Hematopoietic multipotent progenitor cell treated with erythropoietin and hydrocortisone succinate and interleukin-3 and kit ligand, for 17 days (in vitro differentiated cells): ENCODE measurements at places on chromosomes 16 and 17.
A peak's percentile ranks its signal among the peaks of the same experiment; 100 is the strongest.

DNA sequence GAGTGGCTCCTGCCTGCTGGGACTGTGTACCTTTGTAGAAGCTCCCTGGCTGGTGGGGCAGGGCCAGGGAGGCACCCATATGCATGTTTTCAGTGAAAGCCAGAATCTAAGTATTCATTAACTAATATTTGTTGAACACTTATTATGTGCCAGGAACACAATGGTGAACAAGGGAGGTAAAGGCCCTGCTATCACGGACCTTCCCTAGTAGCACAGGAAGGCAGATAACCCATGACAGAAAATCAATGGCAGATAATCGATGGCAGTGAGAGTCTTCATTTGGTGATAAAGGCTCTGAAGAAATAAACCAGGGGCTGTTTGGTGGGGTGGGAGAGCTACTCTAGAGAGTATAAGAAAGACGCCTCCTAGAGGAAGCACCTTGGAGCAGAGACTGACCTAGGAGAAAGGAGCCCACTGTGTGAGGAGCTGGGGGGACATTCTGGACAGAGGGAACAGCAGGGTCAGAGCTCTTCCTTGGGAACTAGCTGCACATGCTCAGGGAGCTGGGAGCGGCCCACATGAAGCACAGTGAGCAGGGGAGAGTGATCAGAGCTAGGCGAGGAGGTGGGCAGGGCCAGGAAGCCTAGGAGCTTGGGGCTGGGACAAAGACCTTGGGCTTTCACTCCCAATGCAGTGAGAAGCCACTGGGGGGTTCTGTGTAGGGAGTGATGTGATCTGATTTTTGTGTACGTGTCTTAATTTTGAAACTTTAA lies 78.5 kb downstream of the SPECC1 start:
- no peak for DNase-seq

- DNase-seq, result no peak
These were observed 18.1 kb downstream of the PIPOX start for GRCh38 chr17:29061036-29061435.

DNA sequence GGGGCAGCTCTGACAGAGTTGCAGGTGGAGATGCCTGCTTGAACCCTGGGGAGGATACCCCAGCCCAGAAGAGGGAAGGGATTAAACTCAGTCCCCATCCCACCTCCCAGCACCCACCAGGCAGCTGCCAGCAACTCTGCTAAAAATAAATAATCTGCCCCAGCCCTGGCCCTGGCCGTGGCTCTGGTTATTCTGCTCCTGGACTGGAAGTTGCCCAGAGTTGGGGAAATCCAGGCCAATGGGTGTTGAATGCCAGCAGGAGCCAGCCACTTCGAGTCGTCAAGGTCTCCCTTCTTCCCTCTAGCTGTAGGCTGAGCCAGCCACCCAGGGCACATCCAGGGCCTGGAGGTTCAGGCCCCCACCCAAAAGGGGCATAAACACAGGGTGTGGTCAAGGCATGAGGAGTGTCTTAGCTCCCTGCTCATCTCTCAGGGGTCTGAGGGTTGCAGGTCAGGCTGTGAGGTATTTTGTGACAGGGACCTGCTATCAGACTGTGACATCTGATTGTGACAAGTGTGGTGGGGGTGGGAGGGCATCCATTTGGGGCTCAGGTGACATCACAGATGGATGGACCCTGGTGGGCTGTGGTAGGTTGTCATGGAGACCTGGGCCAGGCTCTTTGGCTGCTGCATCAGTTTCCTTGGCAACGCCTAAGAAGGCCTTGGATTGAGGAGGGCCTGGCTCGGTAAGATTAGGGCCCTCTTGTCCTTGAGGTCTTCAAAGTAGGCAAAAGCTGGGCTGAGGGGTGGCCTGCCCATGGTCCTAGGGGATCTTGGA lies 1.0 kb upstream of the RRAD start:
- DNase-seq, result no peak

DNA sequence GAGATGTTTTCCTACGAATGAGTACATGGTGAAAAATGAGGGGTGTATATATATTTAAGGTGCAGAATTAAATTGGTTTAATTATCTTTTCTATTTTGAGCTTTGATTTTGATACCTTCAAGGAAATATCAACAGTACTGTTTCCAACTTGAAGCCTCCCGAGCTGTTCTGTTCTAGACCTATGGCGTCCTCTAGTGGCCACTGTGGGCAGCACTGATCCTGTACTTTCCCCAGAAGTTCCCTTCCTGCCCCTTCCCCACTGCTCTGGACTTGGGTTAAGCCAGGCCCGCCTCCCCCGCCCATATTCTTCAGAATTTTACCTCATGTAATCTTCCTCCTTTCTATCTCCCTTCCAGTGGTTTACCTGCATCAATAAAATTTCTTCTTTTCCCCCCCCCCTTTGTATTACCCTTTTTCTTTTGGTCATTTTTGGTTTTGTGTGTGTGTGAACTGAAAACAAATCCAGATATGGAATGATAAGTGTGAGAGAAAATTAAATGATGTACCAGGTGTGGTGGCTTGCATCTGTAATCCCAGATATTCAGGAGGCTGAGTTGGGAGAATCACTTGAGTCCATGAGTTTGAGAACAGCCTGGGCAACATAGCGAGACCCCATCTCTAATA lies 1643.5 kb downstream of the TP53TG3F start:
- no peak for DNase-seq

- no peak for DNase-seq
These were observed 6.0 kb downstream of the ABI3 start for GRCh38 chr17:49216482-49216881.

GRCh38 chr17:27601069-27601974 lies 29.7 kb upstream of the LGALS9 start:
- peak; percentile 90 for DNase-seq

DNA sequence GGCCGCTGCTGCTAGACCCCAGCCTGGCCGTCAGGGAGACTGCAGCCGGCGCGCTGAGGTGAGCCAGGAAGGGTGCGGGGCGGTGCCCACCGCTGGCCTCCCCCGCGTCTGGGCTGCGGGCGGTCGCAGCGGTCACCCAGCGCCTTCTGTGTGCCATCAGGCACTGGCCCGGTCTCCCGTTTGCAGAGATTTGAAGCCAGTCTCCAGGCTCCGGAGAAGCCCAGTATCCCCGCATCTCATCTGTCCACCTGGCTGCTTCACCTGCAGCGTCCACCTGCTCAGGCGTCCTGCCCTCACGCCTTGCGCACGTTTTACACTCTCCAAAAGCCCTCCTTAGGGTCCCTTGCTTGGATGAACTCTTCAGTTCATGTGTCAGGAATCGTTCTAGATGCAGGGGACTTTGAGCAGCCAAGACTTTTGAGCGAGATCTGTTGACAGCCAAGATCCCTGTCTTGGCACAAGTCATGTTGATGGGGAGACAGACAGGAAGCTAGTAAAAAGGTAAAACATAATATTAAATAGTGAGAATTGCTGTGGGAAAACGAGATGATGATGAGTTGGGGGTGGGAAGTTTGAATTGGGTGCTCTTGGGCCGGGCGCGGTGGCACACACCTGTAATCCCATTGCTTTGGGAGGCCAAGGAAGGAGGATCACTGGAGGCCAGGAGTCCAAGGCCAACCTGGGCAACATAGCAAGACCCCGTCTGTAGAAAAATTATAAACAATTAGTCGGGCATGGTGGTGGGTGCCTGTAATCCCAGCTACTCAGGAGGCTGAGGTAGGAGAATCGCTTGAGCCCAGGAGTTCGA lies 916 bp downstream of the HEATR3 start:
- DNase-seq, result no peak

DNA sequence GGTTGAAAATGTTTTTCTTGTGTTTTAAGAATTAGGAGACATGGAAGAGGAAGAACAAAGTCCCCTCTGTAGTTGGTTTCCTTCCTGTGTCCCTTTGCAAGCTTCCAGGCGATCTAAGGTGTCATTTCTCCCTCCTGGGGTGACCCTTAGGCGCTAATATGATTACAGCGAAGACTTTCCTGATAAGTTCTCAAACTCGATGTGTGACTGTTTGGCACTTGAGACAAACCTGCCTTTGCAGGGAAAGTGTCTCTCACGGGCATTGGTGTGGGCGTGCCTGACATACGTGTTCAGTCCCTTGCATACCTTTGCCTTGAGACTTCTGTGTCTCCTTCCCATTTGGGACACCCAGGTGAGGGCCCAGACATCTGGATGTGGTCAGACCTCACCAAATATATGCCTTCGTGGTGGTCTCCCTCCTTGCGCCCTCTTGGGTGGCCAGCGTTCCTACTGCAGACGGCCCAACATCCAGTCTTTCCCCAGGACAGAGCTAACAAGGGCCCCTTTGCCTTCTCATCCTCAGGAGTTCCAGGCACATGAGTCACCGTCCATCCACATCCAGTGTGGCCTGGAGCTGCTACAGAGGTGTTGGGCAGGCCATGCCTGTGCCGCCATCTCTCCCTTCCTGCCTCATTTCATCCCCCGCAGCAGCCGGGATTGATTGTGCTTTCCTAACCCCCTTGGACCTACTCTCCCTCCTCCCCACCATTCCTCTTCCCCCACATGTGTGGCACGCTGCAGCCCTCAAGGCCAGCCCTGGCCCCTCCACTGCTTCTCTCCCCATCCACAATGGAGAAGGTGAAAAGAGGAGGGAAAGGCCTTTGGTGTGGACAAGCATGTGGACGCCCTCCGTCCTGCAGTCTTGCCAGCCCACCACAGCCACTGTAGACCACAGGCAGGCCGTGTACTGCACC lies 3.1 kb upstream of the JPT2 start:
- DNase-seq, result no peak

GRCh38 chr16:22035153-22035552 lies 27.2 kb downstream of the MOSMO start:
- DNase-seq, result no peak

DNA sequence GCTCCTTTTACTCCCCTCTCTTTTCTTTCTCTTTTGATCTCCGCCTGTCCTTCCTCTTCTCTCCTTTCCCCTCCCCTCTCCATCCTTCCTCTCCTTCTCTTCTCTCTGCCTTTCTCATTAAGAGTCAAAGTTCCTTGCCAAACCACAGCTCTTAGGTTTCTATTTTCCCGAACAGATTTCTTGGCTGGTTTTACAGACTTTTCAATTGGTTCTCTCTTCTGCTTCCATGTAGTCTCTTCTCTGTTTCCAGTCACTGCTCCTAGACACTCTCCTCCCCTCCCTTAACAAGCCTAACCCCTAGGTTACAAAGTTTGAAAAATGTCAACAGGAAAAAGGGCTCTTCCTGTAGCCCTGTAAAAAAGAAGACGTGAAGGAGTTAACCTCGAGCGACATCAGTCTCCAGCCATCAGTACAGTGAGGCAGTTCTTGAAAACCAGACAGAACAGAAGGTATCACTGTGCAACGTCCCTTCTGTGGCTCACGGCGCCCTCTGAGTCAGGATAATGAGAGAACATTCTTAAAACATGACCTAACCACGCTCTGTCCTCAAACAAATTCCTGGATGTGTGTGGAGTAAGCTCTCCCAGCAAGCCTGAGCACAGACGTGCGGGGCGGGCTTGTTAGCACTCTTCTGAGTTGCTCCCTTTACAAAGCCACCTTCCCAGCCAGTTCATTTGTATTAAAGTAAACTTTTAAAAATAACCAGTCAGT lies 11.6 kb upstream of the MARCHF10 start:
- DNase-seq, result no peak

GRCh38 chr17:58587713-58588117 lies 73.3 kb upstream of the MTMR4 start:
- DNase-seq, result peak; percentile 59

GRCh38 chr17:48841395-48841831 lies 10.6 kb downstream of the CALCOCO2 start:
- DNase-seq, result no peak

GRCh38 chr17:42408061-42408460 lies 15.0 kb downstream of the CAVIN1 start:
- DNase-seq, result no peak

DNA sequence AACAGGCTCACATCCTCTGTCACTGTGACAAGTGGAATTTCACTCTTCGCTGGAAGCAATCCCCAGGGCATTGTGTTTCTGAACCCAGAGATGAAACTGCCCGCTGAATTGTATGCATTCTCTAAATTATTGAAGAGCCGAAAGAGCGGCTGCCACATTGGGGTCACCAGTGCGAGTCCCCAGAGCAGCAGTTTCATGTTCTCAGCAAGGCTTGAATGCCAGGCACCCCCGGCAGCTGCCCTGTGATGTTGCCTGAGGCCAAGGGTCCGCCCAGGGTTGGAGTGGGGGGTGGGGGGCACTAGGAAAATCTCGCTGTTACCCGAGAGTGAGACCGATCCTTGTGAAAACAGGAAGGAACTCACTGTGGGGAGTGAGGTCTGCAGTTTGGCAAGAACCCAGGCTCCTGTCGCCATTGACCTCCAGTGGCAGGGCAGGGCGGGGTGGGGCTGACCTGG lies 20.7 kb upstream of the BCAR1 start:
- DNase-seq, result no peak

- DNase-seq, result no peak
These were observed 7.2 kb upstream of the IGFALS start for GRCh38 chr16:1800701-1801100.

DNA sequence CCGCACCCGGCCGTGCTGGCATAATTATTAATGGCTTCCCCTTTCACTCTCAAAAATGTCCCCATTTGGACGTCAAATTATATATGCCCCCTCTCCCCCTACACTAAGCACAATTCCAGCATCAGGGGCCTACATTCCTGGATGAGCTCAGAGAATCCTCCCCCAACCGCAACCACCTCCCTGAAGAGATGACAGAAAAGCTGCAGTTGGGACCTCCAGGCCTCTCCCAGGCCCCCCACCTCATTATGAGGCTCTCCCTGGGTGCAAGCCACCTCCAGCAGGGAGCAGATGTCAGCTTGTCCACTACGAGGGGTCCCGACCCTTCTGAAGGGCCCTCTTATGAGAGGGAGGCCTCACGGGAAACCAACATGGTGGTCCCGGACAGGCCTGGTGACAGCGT lies 18.5 kb upstream of the NCBP3 start:
- no peak for DNase-seq

DNA sequence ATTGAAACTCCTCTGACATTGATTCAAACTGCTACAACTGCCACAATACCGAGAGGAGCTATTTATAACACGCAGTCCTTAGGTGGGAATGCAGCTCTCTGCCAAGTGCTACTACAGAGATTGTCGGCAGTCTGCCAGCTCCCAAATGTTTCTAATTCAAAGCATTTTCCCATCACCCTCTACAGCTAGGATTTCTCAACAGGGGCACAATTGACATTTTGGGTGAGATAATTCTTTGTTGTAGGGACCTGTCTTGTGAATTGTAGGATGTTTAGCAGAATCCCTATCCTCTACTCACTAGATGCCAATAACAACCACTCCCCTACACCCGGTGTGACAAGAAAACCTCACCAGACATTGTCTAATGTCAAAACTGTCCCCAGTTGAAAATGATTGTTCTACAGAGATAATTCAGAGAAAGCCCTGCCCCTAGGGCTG lies 7.8 kb upstream of the N4BP1 start:
- DNase-seq, result no peak

DNA sequence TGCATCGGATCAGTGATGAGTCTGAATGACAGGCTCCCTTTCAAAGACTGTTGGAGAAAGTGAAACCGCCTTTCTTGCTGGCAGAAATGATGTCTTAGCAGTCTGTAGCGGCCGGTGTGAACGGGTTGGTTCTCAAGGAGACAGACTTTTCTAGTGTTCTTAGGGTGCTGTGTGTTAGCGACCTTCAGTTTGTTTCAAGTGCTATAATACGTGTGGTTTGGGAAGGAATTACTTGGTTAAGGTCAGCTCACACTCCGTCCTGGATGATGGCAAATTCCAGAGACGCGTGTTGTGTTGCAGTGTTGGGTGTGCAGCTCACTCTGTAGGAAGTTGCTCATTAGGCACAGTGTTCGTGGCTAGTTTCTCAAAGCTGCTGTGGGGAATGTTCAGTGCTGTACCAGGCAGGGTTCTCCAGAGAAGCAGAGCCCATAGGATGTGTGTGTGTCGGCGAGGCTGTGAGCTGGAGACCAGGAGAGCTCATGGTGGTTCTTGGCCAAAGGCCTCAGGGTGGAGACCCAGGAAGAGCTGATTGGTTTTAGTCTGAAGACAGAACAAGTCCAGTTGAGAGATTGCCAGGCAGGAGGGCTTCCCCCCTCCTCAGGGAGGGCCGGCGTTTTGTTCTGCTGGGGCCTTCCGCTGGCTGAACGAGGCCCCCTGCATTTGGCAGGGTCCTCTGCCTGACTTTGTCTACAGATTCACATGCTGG lies 37.6 kb downstream of the ZNF750 start:
- no peak for DNase-seq
